ENCODE measurements at places on chromosomes 3 and 15.

GRCh38 chr3:101778385-101779046 lies 495 bp upstream of the NXPE3 start:
- DNase-seq, result no peak

GRCh38 chr3:194344012-194344411 lies 7.1 kb downstream of the CPN2 start:
- peak; percentile 54 for DNase-seq

DNA sequence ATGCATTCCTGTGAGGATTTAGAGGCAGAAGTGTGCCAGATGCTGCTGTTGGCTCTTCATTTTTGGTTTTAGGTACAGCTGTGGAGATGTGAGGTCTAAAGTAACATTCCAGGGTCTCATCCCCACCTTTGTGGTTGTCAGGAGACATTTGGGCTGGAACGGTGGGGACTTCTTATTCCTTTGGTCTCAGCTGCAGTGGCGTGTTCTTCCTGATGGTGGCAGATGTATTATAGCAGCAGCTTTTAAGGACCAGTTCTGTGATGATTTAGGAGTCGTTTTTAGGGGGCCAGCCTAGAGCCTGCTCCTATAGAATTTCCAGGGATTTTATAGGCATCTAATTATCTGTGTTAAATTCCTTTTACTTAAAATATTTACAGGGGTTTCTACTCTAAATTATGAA lies 221.0 kb upstream of the EOMES start:
- DNase-seq, result no peak

DNA sequence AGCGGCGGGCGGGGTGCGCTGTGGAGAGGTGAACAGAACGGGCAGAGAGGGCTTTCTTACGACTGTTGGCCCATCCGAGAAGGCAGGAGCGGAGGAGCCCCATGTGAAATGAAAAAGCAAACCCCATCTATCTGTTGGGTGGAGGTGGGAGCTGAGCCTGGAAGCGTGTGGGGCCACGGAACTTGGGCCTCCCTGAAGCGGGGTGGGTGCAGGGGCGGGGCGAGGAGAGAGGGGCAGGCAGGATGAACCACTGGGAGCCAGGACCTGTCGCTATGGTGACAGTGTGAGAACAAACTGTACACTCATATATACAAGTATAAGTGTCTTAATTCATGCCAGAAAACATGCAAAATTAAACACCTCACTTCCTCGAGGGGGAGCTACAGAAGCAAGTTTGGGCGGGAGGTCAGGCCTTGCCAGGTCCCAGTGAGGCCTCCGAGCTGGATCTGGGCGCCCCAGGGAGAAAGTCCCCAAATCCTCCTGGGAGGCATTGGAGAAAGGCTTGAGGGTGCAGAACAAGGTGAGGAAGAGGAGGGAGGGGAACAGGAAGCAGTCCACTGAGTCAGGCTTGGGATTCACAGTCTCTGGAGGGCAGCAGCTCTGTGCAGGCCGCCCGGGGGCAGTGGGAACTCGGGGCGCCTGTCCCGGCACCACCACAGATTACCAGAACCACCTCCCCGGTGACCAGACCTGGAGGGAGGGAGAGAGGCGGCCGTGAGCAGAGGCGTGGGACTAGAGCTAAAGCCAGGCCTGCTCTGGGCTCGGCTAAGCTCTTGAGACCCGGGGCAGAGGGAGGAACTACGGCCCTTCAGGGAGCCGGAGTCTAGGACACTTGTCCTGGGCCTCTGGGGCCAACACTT lies 34.8 kb downstream of the RBPMS2 start:
- DNase-seq, result no peak

DNA sequence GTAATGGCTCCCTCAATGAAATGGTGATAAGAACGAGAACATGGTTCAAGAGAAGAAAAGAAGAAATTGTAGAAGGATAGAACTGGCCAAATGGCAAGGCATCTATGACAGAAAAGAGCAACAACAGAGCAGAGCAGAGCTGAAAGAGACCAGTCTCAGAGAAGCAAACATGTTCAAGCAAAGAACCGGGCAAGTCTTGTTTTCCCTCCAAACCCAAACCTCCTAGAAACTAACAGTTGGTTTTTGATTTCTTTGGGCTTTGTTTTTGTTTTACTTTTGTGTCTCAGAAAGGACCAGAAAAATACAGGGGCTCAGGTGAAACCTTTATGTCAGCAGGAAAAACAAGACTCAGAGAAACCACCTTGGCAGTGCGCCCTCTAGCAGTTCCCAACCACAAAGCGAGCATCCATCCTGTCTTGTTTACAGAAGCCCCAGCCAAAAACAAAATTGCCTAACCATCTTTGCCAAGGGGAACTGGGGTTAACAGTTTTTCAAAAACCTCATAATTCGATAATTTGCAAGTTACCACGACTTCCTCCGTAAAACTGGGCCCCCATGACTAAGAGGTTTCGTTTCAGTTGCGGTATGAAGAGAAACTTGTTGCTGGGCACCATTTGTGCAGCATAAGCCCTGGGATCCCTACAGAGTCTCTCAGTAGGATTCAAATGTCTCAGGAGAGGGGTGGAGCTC lies 159.2 kb upstream of the SLC24A5 start:
- no peak for DNase-seq

- DNase-seq, result no peak
These were observed 439.0 kb downstream of the NTRK3 start for GRCh38 chr15:87817553-87817952.

DNA sequence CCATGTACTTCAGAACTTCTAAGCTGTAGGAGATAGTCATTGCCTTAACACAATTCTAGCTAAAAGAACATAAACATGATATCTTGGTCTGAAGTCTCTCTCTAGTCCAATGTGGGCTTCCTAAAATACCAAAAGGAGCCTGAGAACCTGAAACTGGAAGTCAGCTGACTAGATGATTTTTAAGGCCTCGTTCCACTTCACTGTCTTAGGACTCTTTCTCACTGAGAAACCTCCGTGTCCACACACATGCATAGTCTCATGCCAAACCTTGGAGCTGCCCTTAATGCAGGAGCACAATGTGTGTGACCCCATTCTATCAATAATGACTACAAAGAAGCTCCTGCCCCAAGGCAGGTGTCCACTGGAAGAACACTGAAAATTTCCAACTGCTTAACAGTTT lies 87.7 kb downstream of the ETFA start:
- DNase-seq, result no peak

- DNase-seq, result no peak
These were observed 62.4 kb downstream of the ADAMTS9 start for GRCh38 chr3:64625381-64625780.

GRCh38 chr3:107848351-107848915 lies 242.4 kb downstream of the CD47 start:
- no peak for DNase-seq

DNA sequence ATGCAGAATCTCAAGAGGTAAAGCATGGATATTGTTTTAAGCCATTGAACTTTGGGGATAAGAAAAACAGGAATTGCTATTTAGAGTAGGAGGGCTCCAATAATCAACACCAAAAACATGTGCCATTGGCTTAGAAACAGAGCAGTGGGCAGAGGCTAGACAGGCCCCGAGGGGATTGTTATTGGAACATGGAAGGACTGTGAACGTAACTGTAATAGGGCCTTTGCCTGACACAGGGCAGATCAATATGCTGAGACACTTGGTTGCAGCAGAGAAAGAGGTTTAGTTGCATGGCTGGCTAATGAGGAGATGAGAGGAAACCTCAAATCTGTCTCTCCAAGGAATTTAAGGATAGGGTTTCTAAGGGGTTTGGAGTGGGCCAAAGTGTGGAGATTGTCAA lies 36.9 kb upstream of the RAF1 start:
- no peak for DNase-seq

DNA sequence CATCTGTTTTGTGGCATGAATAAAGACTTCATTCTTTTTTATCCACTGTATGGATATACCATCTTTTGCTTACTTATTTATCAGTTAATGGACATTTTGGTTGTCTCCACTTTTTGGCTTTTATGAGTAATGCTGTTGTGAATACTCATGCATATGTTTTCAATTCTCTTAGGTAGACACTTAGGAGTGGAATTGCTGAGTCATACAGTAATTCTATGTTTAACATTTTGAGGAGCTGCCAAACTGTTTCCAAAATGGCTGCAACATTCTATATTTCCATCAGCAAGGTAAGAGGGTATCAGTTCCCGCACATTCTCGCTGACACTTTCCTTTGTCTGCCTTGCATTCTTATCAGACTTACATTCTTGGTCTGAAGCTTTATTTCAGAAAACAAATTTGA lies 191.1 kb downstream of the WNT5A start:
- no peak for DNase-seq

DNA sequence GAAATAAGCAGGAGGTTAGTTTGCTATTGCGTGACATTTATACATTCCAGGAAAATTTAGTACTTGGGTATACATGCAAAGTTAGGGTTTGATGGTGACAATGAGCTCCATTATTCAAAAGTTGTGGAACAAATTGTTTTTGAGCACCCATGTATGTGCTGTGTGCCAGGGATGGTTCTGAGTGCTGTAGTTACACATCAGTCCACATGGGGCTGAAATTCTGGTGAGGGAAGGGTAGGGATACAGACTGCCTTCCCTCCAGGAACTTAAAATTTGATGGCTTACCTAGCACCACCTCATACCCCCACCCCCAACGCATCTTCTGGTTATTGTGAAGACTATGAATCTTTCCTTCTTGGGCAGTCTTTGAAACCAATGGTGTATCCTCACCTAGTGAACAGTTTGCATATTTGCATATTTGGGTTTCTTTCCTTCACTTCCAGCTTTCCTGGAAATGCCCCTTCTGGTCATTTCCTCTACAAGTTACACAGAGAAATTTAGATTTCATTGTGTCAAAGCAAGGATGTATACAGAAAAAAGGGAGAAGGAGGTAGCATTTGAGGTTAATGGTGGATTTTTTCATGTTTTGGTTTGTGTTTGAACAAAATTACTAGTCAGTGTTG lies 222.0 kb upstream of the IL12A start:
- DNase-seq, result no peak

- no peak for DNase-seq
These were observed 6.1 kb downstream of the RBP2 start for GRCh38 chr3:139470199-139470598.

DNA sequence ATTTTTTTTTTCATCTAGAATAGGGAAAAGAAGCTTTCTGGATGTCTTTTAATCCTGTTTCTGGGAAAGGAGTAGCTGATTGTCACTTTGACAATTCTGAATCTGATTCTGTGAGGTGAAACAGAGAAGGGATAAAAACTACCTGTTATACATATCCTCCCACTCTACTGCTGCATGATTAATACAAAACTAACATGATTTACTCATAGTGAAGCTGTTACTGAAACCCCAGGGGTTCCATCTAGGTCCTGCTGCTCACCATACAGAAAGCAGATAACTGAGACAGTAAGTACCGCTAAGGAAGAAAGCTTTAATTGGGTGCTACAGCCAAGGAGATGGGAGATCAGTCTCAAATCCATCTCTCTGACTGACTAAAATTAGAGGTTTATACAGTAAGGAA lies 610.9 kb upstream of the ALCAM start:
- no peak for DNase-seq

GRCh38 chr3:149657321-149657925 lies 402 bp downstream of the WWTR1 start:
- DNase-seq, result no peak

DNA sequence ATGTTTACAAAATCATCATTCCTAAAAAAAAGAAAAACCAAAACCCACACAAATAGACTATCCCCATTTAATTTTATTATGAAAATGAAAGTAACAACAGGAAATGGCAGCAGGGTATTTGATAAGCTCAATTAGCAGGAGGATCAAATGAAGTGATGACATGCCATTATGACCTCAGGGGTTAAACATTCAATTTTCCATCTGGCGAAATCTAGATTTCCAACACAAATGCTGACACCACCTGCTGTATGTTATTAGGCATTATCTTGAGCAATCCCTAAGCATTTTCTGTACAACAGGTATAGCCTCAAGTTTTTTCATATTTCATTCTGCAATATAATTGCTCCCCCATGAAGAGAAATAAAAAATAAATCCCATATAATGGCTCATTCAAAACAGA lies 57.1 kb downstream of the SHQ1 start:
- DNase-seq, result no peak

GRCh38 chr15:27820232-27820631 lies 278.9 kb downstream of the OCA2 start:
- DNase-seq, result no peak

- DNase-seq, result no peak
These were observed 75.6 kb upstream of the POU1F1 start for GRCh38 chr3:87351937-87352336.

GRCh38 chr3:6528951-6529350 lies 332.0 kb upstream of the GRM7 start:
- DNase-seq, result no peak

DNA sequence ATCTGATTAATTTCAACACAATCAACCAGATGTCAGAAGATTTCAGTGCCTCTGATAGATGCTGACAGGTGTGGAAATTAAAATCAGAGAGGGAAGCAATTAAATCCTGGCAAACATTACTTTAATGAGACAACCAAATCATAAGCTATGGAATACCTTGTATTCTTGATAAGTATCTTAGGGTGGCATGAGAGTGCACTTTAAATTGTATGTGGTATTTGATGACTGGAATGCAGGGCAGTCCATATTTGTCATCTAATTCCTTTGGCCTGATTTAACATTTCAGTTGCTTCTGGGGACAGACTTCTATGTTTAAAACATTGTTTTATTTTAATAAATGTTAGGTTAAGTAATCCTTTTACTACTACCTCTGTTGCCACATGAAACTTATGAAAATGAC lies 184.1 kb downstream of the LPP start:
- DNase-seq, result no peak

- DNase-seq, result peak; percentile 42
These were observed 695 bp downstream of the GMPS start for GRCh38 chr3:155870945-155871745.

- no peak for DNase-seq
These were observed 11.4 kb downstream of the CD86 start for GRCh38 chr3:122066331-122067213.

GRCh38 chr15:87744815-87745214 lies 511.7 kb downstream of the NTRK3 start:
- DNase-seq, result no peak

- no peak for DNase-seq
These were observed 41.3 kb upstream of the MAP4 start for GRCh38 chr3:48057521-48057920.

GRCh38 chr3:104359546-104359945 lies 1007.2 kb upstream of the ALCAM start:
- no peak for DNase-seq

- DNase-seq, result no peak
These were observed 114.0 kb upstream of the C2CD4B start for GRCh38 chr15:62279041-62279440.

DNA sequence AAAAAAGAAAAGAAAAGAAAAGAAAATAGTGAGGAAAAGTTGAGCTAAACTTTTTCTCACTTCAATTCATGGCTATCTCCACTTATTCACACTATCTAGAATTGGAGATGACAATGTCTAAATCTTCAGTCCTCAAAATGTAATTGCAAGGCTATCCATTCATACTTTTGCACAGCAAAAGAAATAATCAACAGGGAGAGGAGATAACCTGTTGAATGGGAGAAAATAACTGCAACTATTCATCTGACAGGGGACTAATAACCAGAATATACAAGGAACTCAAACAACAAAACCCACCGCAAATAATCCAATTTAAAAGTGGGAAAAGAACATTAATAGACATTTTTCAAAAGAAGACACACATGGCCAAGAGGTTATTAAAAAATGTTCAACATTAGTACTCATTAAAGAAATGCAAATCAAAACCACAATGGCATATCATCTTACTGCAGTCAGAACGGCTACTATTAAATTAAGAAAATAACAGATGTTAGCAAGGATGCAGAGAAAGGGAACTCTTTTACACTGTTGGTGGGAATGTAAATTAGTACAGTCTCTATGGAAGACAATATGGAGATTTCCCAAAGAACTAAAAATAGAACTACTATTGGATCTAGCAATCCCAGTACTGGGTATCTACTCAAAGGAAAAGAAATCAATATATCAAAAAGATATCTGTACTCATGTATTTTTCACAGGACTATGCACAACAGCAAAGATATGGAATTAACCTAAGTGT lies 73.5 kb upstream of the PPIB start:
- no peak for DNase-seq

Data from T-helper 1 cell (primary cell).